Fibroblast of skin of scalp (primary cell): ENCODE measurements at places on chromosomes 5 and 9.

- DNase-seq = no peak
Observed at GRCh38 chr9:84254972-84255371, 85.6 kb downstream of the SLC28A3 start.

GRCh38 chr5:92267830-92268229 lies 884.7 kb upstream of the ARRDC3 start:
- DNase-seq = no peak

GRCh38 chr9:98373609-98374008 lies 118.2 kb upstream of the TBC1D2 start:
- DNase-seq = peak; percentile 55

DNA sequence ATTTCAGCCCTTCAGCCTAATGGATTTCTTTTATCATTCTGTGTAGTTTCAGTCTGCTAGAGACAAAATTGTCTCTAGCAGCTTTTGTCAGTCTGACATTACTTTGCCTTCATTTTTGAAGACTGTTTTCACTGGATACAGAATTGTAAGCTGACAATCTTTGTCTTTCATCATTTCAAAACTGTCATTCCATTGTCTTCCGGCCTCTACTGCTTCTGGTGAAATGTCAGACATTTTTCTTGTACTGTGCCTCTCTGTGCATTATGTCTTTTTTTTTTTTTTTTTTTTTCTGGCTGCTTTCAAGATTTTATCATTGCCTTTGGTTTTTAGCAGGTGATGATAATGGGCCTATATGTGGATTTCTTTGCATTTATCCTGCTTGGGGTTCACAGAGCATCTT lies 51.3 kb upstream of the ZNF169 start:
- no peak for DNase-seq

- no peak for DNase-seq
Observed at GRCh38 chr5:1546556-1546955, 22.8 kb upstream of the LPCAT1 start.
